Cerebellar nuclear complex (tissue), 1 donor: ENCODE measurements at places on chromosomes 1 and 21.

DNA sequence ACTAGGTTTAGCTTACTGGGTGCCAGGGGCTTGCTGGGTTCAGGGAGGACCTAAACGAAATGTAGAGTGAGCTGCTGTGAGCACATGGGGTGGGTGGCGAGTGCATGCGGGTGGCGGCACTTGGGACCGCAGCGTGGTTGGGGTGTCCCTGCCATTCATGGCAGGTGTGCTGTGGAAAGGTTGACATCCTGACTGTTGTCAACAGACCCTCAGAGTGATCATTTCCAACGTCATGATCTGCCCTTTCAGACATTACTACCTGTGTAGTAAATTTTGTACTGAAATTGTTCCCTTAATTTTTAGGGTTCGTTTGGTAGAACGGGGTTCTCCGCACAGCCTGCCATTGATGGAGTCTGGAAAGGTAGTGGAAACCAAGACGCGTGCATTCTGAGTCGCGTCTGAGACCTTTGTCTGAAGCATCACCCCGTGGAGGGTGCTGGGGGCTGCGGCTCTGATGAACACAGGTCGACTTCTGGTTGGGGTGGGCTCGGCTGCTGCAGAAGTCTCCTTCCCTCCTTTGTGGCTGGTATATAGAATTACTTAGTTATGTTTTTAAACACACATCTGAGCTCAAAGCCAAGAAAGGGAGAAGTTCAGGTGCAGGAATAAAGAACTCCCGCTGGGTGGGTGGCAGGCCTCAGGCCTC is 43.3 kb downstream of the S100B start:
- DNase-seq = no peak

GRCh38 chr21:42117967-42118780 is 47.1 kb downstream of the UMODL1 start:
- DNase-seq = no peak

DNA sequence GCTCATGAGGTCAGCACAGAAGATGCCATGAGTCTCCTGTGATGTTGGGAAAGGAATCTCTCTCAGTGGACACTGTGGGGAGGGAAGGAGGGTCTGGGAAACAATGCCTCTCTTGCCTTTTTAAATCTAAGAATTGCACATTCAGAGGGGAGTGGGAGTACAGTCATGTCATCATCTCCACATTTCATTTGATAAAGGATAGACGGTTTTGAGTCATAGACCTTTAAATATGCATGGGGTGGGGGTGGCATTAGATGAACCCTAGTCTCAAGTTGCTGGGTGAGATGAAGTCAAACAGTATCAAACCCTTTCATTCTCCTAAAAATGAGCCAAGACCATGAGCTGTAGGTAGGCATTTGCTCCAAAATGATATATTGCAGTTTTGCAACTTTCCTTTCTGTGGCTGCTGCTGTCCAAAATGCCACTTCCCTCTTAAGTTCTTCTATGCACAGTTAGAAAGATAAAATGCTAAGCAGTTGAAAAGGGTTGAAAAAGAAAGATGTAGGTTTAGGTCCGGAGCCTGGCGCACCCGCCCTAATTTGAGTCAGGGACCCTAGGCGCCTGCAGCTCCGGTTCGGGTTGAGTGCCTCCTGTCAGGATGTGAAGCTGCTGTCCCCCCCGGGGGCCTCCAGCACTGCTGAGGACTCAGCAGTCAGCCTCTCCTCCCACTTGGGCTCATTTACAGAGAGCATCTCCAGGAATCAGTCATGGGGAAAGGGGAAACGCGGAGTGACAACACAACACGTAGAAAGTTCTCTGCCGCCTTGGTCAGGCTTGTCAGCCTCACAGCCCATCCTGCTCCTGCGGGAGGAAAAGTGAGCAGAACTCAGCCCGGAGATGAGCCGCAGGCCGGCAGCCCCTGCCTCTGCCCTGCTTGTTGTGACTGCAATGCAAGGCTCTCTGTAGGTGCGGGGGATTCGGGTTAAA is 479.3 kb upstream of the RUNX1 start:
- no peak for DNase-seq

GRCh38 chr21:27761623-27762022 is 794.7 kb upstream of the ADAMTS5 start:
- no peak for DNase-seq

GRCh38 chr1:247865416-247865815 is 8.4 kb downstream of the TRIM58 start:
- DNase-seq = no peak

GRCh38 chr1:98417820-98418219 is 243.7 kb upstream of the SNX7 start:
- no peak for DNase-seq

- no peak for DNase-seq
Observed at GRCh38 chr1:223329664-223330415, 34.1 kb downstream of the SUSD4 start.

GRCh38 chr1:33634806-33635205 is 162.4 kb downstream of the ZSCAN20 start:
- DNase-seq = no peak

GRCh38 chr1:164240081-164240480 is 318.9 kb upstream of the PBX1 start:
- no peak for DNase-seq

- DNase-seq = no peak
Observed at GRCh38 chr1:66925944-66926343, 1.2 kb downstream of the MIER1 start.

GRCh38 chr1:202935844-202936243 is 8.8 kb upstream of the KLHL12 start:
- no peak for DNase-seq

- DNase-seq = no peak
Observed at GRCh38 chr1:109616391-109616790, 3.0 kb downstream of the GNAT2 start.

DNA sequence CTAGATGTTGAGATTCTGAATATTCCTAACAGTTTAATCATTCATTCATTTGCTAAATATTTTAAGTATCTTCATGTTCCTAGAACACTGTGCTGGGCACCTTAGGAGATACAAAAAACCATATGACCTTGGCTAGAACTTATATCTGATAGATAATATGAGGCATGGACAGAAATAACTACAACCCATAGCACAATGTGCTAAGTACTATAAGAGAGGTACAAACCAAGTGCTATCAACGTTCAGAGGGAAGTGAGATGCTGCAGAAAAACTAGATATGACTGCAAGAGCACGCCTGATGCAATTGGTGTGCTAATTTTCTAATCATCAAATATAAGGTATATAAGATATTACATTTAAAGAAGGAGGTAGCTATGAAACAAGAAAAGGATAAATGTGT is 10.7 kb downstream of the NMNAT2 start:
- no peak for DNase-seq

DNA sequence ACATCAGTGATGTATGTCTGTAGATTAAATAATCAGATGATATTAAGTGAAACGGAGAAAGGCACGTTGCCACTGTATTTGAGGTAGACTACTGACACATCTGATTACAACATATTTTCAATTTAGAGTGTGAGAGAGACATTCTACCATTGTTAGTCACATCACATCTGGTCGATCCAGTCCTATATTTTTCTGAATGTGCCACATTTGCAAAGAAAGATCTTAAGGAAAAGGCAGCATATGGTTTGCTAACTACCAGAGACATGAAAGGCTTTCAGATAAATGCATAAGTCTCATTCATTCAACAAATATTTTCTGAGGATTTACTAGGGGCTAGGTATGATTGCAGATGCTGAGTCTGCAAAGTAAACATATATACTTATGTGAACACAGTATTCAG is 114.3 kb upstream of the RUNX1 start:
- no peak for DNase-seq

DNA sequence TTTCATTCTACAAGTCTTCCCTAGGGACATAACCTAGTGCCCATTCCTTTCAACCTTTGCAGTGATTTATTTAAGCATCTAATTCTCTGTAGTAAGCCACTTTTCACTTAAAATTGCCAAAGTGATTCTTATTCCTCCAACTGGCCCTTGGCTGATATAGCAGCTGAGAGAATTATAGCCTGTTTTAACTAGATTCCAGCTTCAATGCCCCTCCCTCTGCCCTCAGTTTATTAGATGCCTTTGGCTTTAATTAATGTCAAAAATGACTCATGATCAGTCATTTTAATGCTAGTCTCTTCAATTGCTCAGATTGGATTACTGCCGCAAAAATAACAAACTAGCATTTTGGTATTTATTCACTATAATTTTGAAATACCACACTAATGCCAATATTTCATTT is 145.4 kb upstream of the KCTD3 start:
- DNase-seq = no peak

GRCh38 chr1:17498214-17498613 is 41.3 kb upstream of the ARHGEF10L start:
- DNase-seq = no peak

DNA sequence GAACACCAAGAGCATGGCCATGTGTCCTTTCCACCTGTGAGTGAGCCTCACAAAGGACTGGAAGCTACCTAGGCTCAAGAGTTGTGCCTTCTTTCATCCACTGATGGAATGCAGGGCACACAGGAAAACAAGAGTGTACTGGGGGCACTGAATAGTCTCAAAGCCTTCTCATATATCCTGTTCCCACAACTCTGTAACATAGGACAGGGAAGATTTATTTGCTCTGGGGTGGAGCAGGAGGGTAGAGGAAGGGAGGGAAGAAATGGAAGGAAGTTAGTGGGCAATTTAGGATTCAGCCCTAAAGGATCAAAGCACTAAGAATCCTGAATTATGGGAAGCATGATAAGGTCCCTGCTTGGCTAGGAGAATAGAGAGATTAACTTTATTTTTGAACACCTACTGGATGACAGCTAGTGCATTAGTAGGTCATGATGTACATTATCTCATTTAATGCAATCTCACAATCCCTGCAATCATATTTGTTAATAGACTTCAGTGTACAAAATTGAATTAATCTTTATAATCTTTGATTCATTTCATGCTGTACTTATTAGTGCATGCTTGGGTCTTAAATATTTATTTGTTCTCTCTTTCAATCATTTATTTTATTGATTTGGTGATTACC is 27.0 kb upstream of the RGS16 start:
- DNase-seq = no peak

GRCh38 chr1:35725596-35725995 is 6.9 kb upstream of the C1orf216 start:
- no peak for DNase-seq

DNA sequence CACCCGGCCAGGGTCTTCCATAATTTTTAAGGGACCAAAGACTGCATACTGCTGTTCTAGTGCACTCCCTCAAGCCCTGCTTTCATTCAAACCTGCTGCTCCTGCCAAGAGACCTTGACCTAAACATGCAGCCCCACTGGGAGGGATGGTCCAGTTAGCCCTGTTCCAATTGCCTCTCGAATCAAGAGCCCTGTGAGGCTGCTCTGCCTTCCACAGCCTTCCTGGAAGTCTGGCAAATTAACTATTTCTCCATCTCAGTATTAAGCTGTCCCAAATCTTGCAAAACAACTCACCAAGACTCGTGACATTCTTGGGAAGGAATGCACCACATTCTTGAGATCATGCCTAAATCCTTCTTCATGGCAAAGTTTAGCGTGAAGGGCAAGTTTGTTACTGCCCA is 231.3 kb downstream of the C1orf94 start:
- no peak for DNase-seq

GRCh38 chr1:39391691-39392679 is 99.5 kb upstream of the BMP8A start:
- no peak for DNase-seq

- DNase-seq = no peak
Observed at GRCh38 chr1:176195547-176195946, 11.5 kb downstream of the COP1 start.

DNA sequence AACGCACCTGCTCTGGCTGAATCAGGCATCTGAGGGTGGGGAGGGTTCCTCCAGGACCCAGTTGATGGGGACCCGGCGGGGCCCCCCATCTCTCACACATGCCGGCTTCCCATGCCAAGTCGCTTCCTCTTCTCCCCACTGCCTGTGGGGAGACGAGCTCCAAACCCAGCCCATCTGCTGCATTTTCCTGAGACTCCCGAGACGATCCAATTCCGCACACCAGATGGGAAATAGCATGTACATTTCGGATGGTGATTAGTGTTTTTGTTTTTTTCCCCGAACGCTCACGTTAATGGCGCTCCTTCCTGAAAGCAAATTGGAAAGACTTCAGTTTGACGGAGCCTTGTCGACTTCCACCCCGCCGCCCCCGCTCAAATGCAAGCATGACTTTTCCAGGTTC is 13.2 kb upstream of the GRIK3 start:
- no peak for DNase-seq

GRCh38 chr1:113605146-113605545 is 154.1 kb downstream of the PHTF1 start:
- DNase-seq = no peak

DNA sequence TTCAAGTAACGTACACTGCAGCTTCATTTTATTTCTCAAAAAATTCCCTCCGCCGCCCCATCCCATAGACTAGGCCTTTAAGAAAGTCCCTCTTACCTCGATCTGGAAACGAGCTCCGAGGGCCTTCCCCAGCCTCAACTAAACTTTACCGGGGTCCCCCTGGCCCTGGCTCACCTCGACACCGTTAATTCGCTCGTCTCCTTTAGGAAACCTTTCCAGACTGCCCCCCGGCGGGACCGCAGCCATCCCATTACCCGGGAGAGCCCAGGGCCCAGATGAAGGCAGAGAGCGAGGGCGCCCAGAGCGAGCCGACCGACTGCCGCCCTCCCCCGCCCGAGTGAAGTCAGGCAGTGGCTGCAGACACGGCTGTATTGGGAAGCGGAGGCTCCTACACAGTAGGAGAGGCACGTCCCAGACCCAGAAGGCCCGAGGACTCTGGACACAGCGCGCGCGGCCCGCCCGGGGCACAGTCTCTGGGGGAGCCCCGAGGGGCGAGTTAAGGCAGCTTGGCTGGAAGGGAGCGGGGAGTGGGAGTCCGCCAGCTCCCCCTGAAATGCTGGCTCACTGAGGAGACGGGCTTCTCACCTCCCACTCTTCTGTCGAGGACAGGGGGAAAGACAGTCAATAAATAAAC is 14.6 kb downstream of the SEMA6C start:
- DNase-seq = no peak

- no peak for DNase-seq
Observed at GRCh38 chr21:33492571-33492970, 1.1 kb upstream of the DNAJC28 start.

DNA sequence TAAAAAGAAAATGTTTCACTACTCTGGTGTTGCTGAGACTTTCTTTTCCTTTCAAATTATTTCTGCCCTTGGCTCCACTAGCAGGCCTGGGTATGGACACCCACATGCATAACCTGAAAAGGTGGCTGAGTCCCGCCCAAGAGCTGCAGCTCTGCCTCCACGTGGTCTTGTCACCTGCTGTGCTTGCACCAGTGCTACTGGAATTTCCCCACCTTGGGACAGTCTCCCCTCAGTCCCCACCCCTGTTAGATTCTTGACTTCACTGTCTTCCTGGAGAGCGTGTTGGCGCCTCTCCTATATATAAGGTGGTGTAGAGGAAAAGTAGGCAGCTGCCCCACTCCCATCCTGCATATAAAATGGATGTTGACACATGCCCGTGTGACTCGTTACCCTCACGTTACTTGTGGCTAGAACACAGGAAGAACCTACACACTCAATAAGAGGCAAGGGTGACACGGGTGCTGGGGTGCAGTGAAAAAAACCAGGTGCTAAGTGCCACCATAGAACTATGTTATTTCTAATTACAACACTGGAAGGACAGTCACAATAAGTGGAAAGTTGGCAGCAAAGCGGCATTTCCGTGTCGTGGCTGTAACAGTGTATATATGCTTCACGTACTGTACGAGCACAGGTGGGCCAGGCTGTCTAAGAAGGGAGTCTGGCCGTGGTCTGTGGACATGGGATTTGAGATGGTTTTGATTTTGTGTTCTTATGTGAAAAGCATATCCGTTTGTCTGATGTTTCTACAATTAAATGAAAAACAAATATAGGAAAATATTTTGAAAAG is 61.0 kb downstream of the POFUT2 start:
- DNase-seq = no peak
